ENCODE measurements at places on chromosomes 7 and 10.

DNA sequence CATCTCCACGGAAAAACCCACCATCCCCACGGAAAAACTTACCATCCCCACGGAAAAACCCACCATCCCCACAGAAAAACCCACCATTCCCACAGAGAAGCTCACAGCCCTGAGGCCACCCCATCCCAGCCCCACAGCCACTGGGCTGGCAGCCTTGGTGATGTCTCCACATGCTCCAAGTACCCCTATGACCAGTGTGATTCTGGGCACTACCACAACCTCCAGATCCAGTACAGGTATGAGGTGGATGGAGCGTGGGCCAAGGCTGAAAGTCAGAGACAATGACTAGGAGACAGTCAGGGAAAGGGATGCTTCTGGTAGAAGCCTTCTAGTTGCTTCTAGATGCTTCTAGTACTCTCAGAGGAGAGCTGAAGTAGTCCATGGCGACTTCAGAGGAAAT lies 19.6 kb downstream of the ZAN start:
- no peak for DNase-seq

GRCh38 chr10:77801474-77802161 lies 124.9 kb downstream of the DLG5 start:
- no peak for DNase-seq

- DNase-seq, result no peak
Observed at GRCh38 chr10:16999665-17000451, 129.8 kb downstream of the CUBN start.

DNA sequence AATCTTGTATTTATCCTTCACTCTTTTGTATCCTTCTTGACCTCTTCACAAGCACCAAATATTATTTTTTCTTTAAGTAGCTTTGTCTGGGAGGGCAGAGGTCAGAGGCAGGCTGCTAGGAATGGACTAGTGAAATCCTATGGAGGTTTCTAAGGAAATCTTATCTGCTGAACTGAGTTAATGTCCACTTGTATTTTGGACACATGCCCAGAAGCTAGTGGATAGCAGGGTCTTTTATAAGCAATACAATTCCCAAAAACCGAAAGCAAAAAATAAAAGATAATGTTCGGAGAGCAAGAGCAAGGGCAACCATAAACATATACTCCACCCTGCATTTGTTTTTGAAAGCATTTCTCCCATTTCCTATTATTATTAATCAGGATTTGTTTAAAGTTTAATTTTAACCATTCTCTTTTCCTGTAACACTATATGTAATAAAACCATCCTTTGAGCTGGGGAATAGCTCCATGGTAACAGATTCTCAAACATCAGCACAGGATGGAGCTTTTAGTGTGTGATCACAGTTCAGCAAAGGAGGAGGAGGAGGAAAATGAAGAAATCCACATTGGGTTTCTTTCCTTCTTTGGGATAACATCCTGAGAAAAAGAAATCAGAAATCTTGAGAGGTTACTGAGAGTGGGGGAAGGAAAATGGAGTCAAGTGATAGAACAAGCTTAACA lies 328.2 kb upstream of the LRRN3 start:
- DNase-seq, result no peak

DNA sequence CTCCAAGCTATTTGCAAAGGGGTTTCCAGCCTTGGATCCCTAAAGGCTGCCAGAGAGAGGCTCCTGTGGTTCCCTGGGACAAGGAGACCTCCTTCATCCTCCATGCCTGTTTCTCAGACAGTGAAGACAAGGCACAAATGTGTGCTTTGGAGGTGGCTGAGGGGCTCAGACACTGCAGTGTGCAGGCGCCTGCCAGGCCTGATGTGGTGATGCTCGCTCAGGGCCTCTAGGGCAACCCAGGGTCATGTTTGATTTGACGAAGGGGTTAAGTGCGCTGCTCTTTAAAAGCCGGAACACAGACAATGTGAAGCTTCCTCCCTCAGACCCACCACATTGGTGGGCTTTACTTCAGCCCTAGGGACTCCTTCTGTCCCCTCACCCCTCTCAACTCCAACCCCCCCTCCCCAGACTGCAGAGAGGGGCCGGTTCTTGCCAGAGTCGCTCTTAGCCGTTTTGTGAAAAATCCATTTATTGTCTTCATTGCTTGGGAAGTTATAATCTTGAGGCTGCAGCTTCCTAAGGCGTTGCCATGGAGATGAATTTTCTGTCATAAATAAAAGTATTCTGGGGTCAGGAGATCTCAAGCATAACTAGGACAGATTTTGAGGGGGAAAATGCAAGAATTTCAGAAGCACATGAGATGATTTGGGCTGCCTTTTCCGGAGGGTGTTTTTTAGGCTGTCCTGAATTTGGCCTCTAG lies 35.8 kb downstream of the PDGFA start:
- no peak for DNase-seq

GRCh38 chr10:82680608-82681007 lies 805.6 kb downstream of the NRG3 start:
- DNase-seq, result no peak

- DNase-seq, result peak; percentile 37
Observed at GRCh38 chr7:156816943-156817572, 75.9 kb downstream of the LMBR1 start.

DNA sequence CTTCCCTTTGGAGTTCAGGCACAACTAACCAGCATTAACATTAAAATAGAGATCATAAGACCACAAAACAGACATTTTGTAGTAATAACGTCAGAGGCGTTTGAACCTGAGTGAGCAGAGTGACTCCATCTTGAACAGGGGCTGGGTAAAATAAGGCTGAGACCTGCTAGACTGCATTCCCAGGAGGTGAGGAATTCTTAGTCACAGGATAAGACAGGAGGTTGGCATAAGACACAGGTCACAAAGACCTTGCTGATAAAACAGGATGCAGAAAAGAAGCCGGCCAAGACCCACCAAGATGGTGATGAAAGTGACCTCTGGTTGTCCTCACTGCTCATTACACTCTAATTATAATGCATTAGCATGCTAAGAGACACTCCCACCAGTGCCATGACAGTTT lies 493.2 kb upstream of the AUTS2 start:
- DNase-seq, result no peak

- no peak for DNase-seq
Observed at GRCh38 chr7:151010307-151011096, 13.8 kb downstream of the ATG9B start.

DNA sequence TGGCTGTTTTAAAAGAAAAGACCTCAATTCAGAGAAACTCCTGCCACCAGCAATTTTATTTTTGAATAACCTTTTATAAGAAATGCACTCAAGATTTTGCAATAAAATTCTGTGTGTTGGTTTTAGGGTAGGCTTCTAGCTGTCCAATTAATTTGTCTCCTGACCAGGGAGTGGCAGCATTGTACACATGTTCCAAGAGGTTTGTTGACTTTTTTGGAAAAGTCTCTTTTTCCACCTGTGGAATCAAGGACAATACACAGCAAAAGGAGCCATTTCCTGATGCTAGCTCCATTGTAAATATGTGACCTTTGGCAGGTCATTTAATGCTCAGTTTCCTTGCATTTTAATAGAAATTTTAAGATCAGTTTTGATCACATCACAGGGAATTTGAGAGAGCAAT lies 1.8 kb downstream of the GIMAP5 start:
- no peak for DNase-seq

GRCh38 chr7:64300641-64301405 lies 12.9 kb upstream of the ZNF736 start:
- DNase-seq, result no peak

- peak; percentile 11 for DNase-seq
Observed at GRCh38 chr7:24395512-24395911, 111.5 kb downstream of the NPY start.

DNA sequence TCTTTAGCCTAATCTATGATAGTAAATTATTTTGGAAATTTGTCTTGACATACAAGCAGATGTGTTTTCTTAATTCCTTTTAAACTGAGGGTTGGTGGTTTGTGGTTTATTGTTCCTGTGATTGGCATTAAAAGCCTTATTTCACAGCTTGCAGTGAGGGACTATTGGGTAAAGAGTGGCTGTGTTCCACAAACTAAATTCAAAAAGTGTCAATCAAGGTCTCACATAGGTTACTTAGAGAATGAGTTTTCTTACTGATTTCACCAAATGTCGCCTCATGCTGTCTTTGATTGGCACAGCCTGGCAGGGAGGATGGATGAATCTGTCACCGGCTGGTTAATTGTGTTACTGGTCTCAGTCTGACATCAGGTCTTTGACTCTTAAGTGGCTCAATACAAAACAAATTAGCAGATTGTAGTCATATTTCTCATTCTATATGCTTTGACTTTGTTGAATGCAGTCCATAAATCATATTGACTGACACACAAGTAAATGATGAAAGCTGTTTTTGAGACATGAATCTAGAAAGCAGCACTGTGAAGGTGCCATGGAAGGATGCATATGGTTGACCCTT lies 66.8 kb upstream of the CYP26C1 start:
- peak; percentile 85 for DNase-seq

DNA sequence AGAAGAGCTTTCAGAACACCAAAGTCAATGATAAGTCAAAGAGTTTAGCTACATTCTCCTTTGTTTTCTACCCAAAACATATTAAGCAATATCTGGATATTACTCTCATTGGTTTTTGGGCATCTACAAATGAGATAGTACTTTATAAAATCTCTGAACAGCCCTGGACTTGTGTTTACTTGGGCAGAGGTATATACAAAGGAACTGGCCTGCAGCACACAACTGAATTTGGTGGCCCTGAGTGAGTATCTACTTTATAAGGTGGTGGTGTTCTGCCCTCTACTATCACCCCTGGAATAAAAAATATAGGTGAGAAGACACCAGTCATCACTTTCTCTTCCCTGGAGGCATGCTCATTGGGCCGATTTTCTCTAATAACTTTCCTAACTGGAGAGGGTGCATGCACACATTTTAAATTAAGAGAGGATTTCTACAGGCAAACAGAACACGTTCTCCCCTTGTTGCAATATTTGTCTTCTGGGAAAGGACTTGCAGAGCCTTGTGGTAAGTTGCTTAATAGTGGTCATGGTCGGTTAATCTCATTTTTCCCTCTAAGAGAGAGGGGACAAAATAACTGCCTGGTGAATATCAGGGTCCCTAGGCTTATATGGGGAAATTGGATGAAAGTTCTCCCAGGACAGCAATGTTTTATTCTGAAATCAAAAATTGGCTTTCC lies 41.1 kb downstream of the OTUD1 start:
- no peak for DNase-seq

DNA sequence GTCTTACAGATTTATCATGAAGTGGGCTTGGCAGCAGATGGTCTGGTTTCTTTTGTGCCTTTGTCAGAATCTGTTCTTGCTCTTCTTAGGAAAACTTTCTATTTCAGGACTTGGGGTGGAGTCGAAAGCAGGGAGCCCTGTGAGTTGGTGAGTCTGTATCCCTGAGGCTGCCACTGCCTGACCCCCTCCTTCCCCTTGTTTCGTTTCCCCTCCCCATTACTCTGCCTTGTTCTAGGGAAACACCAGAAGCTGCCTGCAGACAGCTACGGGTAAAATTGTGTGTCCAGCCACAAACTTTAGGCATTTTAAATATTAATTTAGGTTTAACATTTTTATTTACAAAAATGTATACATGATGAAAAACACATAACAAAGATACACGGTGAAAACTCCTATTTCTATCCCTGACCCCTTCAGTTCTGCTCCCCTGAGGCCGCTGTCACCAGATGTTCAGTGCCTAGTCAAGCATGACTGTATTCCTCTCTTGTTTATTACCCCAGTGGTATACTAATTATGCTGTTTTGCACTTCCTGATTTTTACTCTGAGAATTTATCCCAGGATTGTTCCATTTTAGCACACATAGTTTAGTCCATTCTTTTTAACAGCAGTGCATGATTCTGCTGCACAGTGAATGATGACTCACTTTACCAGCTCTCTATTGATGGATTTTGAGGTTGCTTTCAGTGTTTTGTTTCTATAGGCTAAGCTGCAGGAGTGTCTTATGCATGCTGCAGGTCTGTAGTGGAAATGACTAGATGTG lies 9.1 kb downstream of the TSPAN14 start:
- peak; percentile 76 for DNase-seq

DNA sequence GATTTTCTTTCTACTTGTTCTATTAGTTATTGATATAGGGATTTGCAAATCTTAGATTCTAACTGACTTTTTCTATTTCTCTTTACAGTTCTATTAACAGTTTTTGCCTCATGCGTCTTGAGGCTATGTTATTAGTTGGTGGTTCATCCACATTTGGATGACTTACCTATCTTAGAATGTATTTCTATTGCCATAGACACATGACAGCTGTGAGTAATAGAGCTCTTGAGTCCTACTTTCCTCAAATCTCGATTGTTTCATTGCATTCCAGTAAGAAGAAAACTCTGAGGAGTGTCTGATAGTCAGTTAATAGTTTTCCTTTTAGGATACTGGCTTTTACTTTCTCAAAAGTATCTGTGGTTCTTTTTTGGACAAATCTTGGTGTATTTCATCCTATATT lies 241.4 kb upstream of the ZNF32 start:
- no peak for DNase-seq

DNA sequence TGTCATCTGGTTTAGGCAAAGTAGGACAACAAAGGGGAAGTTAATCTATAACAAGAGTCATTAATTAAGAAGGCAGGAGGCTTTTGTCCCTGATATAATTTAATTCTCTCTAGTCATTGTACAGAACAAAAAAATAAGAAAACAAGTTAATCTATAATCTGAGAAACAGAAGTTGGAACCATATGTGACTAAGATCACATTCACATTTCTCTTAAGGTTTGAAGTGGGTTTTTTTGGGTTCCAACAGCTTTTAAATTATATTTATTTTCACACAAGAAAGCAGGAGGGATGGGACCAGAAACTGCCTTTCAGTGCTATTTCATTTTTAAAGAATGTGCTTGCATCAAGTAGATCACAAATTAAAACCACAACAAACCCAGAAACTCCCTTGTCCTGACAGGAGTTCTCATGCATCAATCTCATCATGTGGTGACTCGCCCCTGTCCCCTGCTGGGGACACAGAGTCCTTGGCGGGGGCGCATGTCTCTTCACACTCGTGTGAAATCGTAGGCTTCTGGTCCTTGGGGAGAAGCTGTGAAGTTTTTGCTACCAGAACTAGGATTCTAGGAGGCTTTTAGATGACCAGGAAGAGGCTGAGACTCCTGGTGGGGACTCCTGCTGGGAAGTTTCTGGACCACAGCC lies 10.1 kb upstream of the OPN4 start:
- DNase-seq, result no peak

DNA sequence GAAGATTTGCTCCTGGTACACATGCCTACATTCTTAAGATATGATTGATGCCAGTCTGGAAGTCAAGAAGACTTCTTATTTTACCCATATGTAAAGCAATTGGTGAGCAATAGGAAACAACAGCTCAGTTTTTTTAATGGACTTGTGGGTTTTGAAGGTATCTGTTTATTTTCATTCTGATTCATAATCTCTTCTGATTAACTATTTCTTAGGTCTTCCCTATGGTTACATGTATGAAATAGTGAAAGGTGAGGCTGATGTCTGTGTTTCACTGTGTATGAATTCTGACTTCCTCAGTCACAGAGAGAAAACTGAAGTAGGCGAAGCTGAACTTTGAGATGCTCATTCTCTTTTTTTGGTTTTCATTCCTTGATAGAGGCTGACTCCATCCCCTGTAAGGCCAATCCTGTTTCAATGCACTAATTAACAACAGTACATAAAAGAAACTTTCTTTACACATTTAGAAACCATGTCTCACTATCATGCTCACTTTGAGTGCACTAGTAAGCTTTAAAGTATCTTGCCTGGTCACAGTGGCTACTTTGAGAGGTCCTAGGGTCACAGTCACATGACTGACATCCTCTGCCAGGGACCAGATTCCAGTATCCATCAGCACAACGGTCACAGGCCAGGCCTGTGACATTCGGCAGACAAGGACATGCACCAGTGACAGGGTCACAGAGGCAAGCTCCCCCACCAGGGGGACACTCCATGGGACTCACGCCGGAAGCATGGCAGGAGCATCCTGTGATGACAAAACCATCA lies 59.5 kb upstream of the LAMB1 start:
- DNase-seq, result no peak

- DNase-seq, result no peak
Observed at GRCh38 chr7:30162133-30162532, 27.3 kb downstream of the MTURN start.
